ENCODE measurements at places on chromosomes 2 and 18.

GRCh38 chr2:66125951-66126350 lies 309.0 kb upstream of the MEIS1 start:
- no peak for DNase-seq

- DNase-seq, result no peak
Measured at GRCh38 chr2:226875438-226876225, 39.8 kb downstream of the RHBDD1 start.

- DNase-seq, result peak; percentile 23
Measured at GRCh38 chr2:238256594-238257104, 16.8 kb upstream of the HES6 start.

DNA sequence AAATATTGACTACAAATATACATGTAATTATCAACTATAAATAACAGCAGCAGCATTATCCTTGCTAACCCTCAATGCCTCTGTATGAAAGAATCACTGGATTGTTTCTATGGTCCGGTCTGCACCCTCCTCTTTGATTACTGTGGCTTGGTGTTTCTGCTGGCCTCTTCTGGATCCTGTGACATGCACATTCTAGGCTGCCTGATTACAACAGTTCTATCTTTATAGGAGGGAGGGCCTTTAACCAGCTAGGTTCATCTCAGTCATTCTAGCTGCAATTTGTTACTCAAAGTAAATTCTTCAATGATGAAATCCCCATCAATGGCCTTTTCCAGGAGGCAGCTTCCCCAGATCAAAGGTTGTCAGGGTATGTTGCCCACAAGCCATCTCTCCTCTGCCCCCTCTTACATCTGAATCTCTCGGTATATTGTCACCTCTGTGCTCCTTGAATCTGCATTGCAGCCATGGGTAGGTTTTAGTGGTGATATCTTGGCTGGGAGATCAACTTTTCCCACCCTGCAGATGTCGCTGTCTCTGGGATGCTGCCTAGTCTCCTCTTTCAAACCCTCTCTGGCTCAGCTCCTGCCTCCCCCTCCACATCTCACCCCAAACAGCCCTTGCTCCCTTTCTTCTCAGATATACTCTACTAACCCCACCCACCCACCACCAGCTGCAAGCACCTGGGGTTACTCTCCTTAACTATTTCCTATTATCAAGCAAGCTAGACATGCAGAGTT lies 106.2 kb upstream of the BZW1 start:
- no peak for DNase-seq

DNA sequence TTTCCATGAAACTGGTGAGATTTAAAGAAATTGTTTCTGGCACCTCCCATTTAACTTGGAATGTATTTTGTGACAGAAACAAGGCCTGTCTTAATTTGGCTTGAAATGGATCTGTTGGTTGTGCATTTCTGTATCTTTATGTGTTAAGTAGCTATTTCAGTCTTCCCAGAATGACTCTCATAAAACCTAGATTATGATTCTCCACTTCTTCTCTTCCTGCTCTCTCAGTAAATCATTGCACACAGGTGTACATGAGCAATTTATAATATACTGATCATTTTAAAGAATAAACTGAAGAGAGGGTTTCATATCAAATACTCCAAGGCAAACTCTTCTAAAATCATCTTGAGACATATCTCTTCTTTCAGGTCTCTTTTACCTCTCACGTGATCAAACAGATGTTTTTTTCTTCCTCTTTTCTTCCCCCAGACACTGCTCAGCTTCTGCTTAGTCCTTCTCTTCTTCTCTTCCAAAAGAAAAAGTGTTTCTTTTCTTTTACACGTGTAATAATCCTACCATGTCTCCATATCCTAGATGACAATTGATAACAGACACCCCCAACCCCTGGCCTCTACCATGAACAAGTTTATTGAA lies 112.0 kb downstream of the PPP1R1C start:
- DNase-seq, result no peak

Measured in activated CD4-positive, CD25-positive, alpha-beta regulatory T cell treated with anti-CD3 and anti-CD28 coated beads, Interleukin-2, amount 50 U/mL, for 16 hours (primary cell).